ENCODE measurements at places on chromosomes 12 and 14. TPM values are rescaled to one million over a fixed set of nuclear protein-coding genes. Genes with fewer than 3 reads are reported as not detected.
A peak's percentile ranks its signal among the peaks of the same experiment; 100 is the strongest.

GRCh38 chr12:62903151-62903550, 31.8 kb downstream of the PPM1H start:
- H3K4me1 ChIP-seq, result no peaks in the 10 kb centered on the region
- no peak overlapping the region for H3K27ac ChIP-seq
- DNase-seq, result no peak

DNA sequence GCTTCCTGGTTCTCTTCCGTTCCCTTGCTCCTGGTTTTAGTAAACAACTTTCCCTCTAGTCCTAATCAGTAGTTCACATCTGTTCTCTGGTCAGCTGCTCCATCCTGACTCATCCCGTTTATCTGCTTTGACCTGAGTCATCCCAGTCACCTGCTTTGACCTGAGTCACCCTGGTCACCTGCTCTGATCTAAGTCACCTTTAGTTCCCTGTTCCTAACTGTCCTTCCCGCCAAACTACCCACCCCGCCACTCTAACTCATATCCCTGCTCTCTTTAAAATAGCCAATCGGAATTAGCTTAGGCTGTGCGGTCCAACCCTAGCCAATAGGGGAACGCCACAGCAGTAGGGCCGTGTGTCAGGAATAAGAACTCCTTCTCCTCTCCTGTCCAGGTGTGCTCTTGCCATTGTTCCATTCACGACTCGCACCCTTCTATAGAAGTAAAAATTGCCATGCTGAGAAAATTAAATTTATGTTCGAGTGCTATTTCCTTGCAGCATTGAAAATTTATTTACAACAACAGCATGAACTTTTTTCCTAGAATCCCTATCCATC, 3.1 kb upstream of the ANKRD33 start:
- H3K36me3 ChIP-seq, result no peaks in the 10 kb centered on the region
- H3K27ac ChIP-seq, result no peak overlapping the region

GRCh38 chr12:92581604-92582003, 121.2 kb upstream of the PLEKHG7 start:
- H3K4me3 ChIP-seq, result no peak overlapping the region
- DNase-seq, result no peak
- no peak overlapping the region for H3K27ac ChIP-seq
- H3K36me3 ChIP-seq, result no peaks in the 10 kb centered on the region
- H3K27me3 ChIP-seq, result no peaks in the 10 kb centered on the region

- H3K4me3 ChIP-seq, result no peak overlapping the region
- H3K4me1 ChIP-seq, result peaks cover under 1% of the 10 kb centered on the region
- H3K27ac ChIP-seq, result peak overlapping the region; percentile 79
- DNase-seq, result no peak
- no peaks in the 10 kb centered on the region for H3K27me3 ChIP-seq
- no peaks in the 10 kb centered on the region for H3K36me3 ChIP-seq
Measured at GRCh38 chr12:89389755-89390661, 37.7 kb upstream of the DUSP6 start.

DNA sequence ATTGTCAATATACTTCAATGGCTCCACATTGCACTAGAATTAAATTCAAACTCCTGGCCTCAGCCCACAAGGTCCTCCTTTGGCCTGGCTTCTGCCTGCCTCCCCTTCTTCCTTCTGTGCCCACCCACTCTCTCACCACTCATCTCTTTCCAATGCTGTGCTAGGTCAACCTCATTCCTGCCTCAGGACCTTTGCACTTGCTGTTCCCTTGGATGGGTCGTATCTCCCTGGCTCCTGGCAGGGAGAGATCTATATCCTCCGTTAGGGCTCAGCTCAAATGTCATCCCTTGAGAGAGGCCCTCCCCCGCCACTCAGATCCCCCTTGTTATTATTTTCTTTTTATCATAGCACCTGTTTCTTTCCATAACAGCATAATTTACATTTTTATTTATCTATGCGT, 79.9 kb upstream of the LHX5 start:
- no peak overlapping the region for H3K27ac ChIP-seq
- no peaks in the 10 kb centered on the region for H3K4me1 ChIP-seq
- H3K4me3 ChIP-seq, result no peak overlapping the region

- peaks cover 49% of the 10 kb centered on the region for H3K27me3 ChIP-seq
- H3K4me1 ChIP-seq, result no peaks in the 10 kb centered on the region
- no peak for DNase-seq
- H3K36me3 ChIP-seq, result no peaks in the 10 kb centered on the region
- no peak overlapping the region for H3K27ac ChIP-seq
- H3K4me3 ChIP-seq, result no peak overlapping the region
Measured at GRCh38 chr14:74425525-74426201, 347 bp downstream of the SYNDIG1L start.

DNA sequence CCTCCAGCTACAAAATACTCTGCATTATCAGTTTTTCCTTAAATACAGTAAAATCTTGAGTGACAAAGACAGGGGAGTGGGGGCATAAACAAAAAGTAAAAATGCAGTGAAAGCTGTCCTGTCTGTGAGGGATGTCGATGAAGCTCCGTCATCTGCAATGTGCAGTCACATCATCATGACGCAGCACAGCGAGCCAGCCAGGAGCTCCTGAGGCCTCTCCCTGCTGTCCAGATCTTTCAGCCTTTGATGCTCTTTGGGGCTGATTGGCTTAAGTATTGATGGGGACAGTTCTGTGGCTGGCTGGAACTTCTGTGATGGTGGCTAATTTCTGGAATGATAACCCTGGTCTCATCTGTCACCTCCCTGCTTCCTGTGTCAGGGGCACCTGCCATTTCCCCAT, 54.6 kb upstream of the TRAF3 start:
- no peak overlapping the region for H3K27ac ChIP-seq
- H3K4me3 ChIP-seq, result no peak overlapping the region
- no peaks in the 10 kb centered on the region for H3K4me1 ChIP-seq
- H3K36me3 ChIP-seq, result peaks cover 20% of the 10 kb centered on the region
- no peaks in the 10 kb centered on the region for H3K27me3 ChIP-seq

GRCh38 chr12:113642672-113643071, 171.0 kb upstream of the LHX5 start:
- H3K36me3 ChIP-seq, result no peaks in the 10 kb centered on the region
- no peak for DNase-seq
- H3K4me1 ChIP-seq, result no peaks in the 10 kb centered on the region
- no peak overlapping the region for H3K4me3 ChIP-seq
- no peaks in the 10 kb centered on the region for H3K27me3 ChIP-seq

GRCh38 chr14:32457213-32457920, 128.3 kb downstream of the AKAP6 start:
- H3K36me3 ChIP-seq, result no peaks in the 10 kb centered on the region
- H3K27me3 ChIP-seq, result no peaks in the 10 kb centered on the region

GRCh38 chr12:43676183-43676813, 82.3 kb downstream of the PUS7L start:
- H3K4me3 ChIP-seq, result no peak overlapping the region
- no peaks in the 10 kb centered on the region for H3K27me3 ChIP-seq
- H3K4me1 ChIP-seq, result no peaks in the 10 kb centered on the region
- no peaks in the 10 kb centered on the region for H3K36me3 ChIP-seq
- DNase-seq, result no peak

DNA sequence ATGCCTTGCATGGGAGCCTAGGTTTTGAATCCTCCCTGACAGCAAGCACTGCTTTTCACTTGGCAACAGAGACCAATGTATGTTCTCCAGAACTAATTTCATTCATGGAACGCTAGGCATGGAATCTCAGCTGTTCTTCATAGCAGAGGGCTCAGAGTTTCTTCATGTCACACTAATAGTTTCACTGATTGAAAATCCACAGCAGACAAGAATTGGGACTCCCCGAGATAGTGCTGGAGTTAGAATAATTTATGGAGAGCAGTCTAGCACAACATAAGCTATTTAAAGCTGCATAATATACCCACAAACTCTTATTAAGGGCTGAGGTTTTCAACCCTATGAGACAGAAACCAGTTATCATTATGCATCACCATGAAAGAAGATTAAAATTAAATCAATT, 342.5 kb downstream of the TMEM132D start:
- no peaks in the 10 kb centered on the region for H3K4me1 ChIP-seq
- no peak for DNase-seq
- H3K27me3 ChIP-seq, result no peaks in the 10 kb centered on the region
- H3K27ac ChIP-seq, result no peak overlapping the region
- no peaks in the 10 kb centered on the region for H3K36me3 ChIP-seq

The TBX3 gene
- 2.0 TPM for total RNA-seq
